ENCODE measurements at places on chromosomes 7 and 10. TPM values are rescaled to one million over a fixed set of nuclear protein-coding genes. Genes with fewer than 3 reads are reported as not detected.

CYP2E1 gene
- not detected for total RNA-seq

PDE6C gene
- not detected for total RNA-seq

PDCD4 gene
- total RNA-seq = 36.1 TPM

BMPER gene
- 23.5 TPM for total RNA-seq

OR13A1 gene
- not detected for total RNA-seq

CPVL gene
- total RNA-seq = not detected

ZNRF2 gene
- total RNA-seq = 4.2 TPM

ZNF488 gene
- total RNA-seq = not detected

TRIM50 gene
- total RNA-seq = not detected

VSTM2A gene
- not detected for total RNA-seq

TMEM140 gene
- total RNA-seq = 1.6 TPM

C10orf95 gene
- not detected for total RNA-seq

JCAD gene
- 35.2 TPM for total RNA-seq

ADIRF gene
- 13.5 TPM for total RNA-seq

CHST15 gene
- total RNA-seq = 17.5 TPM

LRIT1 gene
- total RNA-seq = not detected

SCIN gene
- not detected for total RNA-seq

NKX6-2 gene
- total RNA-seq = not detected

BLNK gene
- total RNA-seq = not detected

PRLHR gene
- total RNA-seq = not detected

ARID5B gene
- total RNA-seq = 57.2 TPM

DPYSL4 gene
- 47.1 TPM for total RNA-seq

Data from cardiac atrium fibroblast (primary cell).